ENCODE measurements at places on chromosomes 12 and 14. TPM values are rescaled to one million over a fixed set of nuclear protein-coding genes. Genes with fewer than 3 reads are reported as not detected.
A peak's percentile ranks its signal among the peaks of the same experiment; 100 is the strongest.

NKX2-1 gene
- not detected for total RNA-seq

DNA sequence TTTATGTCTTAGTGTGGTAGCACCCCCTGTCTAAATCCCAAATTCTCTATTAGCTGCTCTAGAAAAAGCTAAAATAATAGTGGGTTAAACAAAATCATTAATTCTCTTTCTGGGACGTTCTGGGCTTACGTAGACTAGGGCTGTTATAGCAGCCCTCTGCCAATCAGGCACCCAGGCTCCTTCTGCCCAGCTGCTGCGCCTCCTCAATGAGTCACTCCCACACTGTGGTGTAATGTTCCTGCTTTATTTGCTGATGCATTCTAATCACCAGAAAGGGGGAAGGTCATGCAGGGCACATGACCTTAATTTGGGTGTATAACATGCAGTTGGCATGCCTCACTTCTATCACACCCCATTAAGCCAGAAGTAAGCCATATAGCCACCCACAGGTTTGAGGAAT lies 294.5 kb downstream of the GALC start:
- DNase-seq, result no peak

DNA sequence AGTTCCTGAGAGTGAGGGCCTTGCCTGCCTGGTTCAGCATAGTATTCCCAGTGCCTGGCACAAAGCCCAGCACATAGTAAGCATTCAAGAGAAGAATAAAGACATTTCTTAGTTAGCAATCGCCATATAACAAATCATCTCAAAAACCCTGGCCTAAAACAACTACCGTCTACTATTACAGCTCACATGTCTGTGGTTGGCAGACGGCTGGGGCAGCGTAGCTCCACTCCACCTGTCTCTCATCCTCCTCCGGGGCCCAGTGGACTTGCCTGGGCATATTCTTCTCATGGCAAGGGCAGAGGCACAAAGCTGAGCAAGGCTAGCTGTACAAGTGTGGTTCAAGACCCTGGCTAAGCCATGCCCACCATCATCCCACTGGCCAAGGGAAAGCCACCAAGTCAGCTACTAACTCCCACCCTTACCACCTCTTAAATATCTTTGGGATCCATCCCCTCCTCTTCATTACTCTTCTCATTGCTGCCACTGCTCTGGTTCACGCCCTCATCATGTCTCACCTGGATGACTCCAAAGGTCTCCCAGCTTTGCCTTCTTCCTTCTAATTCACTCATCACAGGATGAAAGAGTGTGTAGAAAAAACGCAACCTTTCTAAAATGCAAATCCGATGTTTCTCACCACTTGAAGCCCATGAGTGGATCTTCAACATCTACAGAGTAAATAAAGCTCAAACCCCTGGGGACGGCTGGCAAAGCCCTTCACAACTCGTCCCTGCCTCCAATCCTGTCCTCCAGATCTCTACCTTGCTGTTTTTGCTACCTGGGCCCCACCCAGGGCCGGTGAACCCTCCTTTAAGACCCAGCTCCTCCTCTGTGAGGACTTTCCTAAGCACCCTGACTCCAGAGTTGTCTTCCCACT lies 10.4 kb downstream of the TMEM229B start:
- no peak for DNase-seq

DNA sequence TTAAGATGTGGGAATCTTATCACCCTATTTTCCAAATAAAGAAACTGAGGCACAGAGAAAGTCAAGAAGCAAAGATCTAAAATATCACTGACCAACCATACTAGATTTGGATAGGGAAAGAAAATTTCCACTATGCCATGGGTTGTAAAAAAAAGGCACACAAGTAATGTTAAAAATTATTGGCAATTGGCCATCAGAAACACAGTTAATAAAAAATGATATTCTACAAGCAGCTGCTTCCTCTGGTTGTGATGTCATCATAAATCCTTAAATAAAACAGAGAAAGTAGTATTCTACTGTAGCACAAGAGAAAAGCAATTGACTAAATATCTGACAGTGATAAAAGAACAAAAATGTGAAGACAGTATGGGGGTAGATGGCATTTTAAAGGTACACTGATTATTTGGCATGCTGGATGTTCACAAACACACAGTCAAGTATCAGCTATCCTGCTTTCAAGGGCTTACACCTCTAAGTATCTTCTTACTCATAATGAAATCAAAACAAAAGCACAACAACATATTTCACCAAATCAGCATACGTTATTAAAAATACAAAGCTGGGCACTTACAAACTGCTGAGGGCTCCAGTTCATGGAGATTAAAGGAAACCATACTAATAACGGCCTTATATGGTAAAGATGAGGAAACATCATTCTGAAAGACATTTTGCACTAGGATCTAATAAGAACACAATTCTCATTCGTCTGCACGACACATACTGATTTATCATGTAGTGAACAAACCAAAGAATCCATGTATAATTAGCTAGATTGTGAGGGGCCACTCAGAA lies 45.7 kb downstream of the CORO1C start:
- no peak for DNase-seq

GRCh38 chr12:2259369-2259768 lies 206.6 kb downstream of the CACNA1C start:
- DNase-seq, result no peak

SPIC gene
- total RNA-seq, result not detected

PMEL gene
- total RNA-seq, result 2.5 TPM

GRCh38 chr12:108194585-108194984 lies 65.5 kb downstream of the WSCD2 start:
- DNase-seq, result no peak

DNA sequence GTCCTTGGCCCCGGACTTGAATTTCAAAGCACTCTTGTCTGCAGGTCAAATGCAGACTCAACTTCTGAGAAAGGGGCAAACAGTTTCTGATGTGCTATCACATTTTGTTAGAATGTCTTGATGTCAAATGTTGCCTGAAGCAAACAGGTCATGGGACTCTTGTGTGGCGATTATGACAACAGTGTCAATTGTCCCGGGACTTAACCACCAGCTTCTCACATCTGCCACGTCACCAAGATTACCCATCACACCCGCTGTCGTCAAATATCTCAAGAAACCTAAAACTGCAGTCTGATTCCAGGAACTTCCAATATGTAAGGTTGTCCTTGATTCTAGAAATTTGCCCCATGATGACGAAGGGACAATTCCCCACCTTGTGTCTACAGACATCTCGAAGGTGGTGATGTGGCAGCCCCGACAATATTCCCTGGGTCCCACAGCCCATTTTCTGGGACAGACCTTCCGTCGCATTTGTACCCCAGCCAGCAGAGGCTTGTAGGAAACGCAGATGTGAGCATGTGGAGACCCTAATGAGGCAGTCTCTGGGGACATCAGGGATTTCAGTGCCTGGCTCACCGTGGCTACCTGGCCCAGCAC lies 21.3 kb downstream of the LRTM2 start:
- no peak for DNase-seq

NPAS3 gene
- total RNA-seq, result not detected

DNA sequence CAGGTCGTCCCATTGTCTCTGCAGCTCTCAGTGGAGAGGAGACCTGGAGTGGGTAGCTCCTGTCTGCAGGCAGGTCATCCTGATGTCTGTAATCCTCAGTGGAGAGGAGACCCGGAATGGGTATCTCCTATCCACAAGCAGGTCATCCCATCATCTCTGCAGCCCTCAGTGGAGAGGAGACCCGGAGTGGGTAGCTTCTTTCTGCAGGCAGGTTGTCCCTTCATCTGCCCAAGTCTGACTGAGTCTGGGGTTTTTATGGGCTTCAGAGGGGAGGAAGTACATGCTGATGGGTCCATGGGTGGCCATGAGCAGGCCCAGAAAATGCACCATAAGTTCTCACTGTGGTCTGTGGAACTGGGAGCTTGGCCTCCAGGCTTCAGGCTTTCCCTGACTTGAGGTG lies 28.9 kb upstream of the PAPLN start:
- DNase-seq, result no peak

CCDC175 gene
- total RNA-seq, result not detected

- DNase-seq, result no peak
Measured at GRCh38 chr12:46370380-46370734, 2.2 kb downstream of the SLC38A2 start.

SLCO1B1 gene
- total RNA-seq, result not detected

TMEM233 gene
- total RNA-seq, result not detected

DNA sequence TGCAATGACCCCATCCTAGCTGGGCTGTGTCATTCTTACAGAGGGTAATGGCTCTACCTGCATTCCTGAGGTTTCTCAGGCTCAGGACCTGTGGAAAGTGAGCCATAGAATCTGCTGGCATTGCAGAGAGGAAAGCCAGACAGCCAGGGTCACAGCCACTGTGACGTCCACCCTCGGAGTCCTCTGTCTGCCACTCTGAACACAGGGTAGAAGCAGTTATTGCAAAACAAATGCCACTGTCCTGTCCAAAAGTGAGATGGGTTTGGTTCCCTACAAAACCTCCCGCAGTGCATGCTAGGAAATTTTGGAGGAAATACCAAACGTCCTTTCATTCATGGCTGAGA lies 37.8 kb downstream of the TNFAIP2 start:
- DNase-seq, result no peak

TM9SF1 gene
- 54.3 TPM for total RNA-seq

- DNase-seq, result no peak
Measured at GRCh38 chr14:89681086-89682018, 264.3 kb upstream of the FOXN3 start.

- peak; percentile 56 for DNase-seq
Measured at GRCh38 chr12:55729819-55730818, 1.3 kb upstream of the CD63 start.

DNA sequence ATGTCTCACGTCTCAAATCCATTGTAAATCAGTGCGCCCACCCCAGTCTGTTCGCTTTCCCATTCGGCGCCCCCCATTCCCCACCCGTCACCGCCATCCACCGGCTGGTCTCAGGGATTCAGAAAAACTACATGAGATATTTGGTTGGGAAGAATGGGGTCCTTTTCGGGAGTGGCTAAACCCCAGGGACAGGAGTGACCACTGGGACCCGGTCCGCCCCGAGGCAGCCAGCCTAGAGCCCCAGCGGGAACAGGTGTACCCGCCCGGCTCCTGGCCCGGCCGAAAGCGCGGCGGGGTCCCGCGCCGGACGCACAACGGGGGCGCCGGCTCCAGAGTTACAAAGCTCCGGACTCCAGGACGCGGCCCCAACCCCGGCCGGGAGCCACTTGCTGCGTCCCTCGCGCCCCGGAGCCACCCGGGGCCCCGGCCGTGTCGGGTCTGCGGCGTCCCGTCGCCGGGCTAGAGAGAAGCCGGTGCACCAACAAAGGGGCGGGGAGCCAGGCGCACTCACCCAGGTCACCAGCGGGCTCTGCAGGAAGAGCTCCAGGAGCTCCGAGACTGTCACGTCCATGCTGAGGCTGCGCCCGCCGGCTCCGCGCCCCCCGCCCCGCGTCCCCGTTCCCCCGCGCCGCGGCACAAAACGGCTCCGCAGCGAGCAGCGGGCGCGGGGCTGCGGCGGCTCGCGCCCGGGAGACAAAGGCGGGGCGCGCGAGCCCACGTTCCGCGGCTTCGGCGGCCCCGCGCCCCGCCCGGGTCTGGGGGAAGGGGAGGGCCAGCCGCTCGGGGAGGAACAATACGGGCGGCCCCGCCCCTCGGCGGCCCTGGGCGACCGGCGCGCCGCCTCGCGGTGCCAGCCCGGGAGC lies at the start of gene CCDC88C:
Gene CCDC88C (minus strand): TSS at position 701 of the 863 bp plus-strand sequence. CDS start 130 bp downstream, at position 571.
- DNase-seq, result peak; percentile 90

GRCh38 chr14:93954900-93955849 lies 21.2 kb downstream of the ASB2 start:
- DNase-seq, result peak; percentile 82

FAM181A gene
- total RNA-seq, result not detected

GRCh38 chr12:27123642-27124041 lies 41.3 kb upstream of the C12orf71 start:
- DNase-seq, result no peak

GRCh38 chr12:58523360-58523759 lies 396.9 kb downstream of the LRIG3 start:
- DNase-seq, result no peak

DNA sequence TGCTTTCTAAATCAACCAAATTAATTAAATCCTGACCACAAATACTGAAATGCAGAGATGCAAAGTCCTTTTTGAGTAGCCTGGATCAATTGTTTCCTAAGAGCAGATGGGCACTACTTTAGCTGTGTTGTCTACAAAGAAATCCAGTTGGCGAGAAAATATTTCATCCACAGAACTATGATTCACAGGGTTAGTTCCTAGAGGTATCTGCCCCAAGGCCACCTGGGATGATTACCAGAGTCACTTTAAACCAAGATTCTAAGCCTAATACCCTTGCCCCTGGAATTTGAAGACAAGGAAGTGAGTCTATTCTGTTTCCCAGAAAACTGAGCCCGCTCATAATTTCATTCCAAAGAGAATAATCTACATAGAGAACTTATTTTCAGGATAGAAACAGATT lies 198.4 kb downstream of the PPM1H start:
- DNase-seq, result no peak

DNA sequence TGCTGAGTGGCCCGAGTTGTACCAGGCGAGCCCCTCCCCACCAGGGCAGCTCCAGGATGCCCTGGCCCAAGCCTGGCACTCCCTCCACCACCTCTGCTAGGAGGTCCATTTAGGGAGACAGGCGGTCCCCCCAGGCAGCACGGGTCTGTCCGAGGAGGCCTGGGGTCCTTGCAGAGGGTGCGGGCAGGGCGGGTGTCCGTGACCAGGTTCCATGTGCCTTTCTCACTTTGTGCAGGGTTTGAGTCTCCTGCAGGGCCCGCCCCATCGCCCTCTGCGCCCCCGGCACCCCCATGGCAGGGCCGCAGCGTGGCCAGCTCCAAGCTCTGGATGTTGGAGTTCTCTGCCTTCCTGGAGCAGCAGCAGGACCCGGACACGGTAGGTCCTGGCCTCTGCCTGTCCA lies 56.8 kb upstream of the TSPAN9 start:
- no peak for DNase-seq

GRCh38 chr12:31999692-32000091 lies 40.5 kb downstream of the RESF1 start:
- no peak for DNase-seq

GRCh38 chr14:55267820-55268219 lies 3.4 kb upstream of the FBXO34 start:
- no peak for DNase-seq

GRCh38 chr12:85805654-85806053 lies 30.6 kb downstream of the RASSF9 start:
- DNase-seq, result no peak

Measured in Peyer's patch (tissue), 4 donors.